ENCODE measurements at places on chromosomes 5 and 9.

DNA sequence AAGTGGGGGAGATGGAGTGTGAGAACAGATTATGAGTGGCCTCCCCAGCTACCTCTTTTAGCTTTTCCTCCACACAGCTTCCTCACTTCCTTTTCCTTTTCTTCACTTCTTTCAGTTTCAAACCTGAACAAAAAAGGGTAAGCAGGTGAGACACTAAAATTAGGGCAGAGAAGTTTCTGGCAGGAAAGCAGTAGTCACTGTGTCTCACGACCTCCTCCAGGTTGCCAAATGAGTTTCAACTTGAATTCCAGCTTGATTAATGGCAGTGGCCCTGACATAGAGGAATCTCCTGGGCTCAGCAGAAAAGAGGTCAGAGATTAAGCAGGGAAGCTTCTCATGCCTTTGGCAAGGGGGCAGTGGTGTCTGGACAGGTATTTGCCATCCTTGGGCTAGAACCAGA is 63.7 kb upstream of the SPINK5 start:
- no peak for DNase-seq

- no peak for DNase-seq
Measured at GRCh38 chr5:129938077-129938476, 33.8 kb downstream of the CHSY3 start.

GRCh38 chr5:169668732-169669131 is 31.7 kb downstream of the DOCK2 start:
- no peak for DNase-seq

GRCh38 chr5:53429706-53430105 is 50.7 kb upstream of the FST start:
- DNase-seq, result no peak

GRCh38 chr5:91141642-91142041 is 241.5 kb downstream of the ARRDC3 start:
- DNase-seq, result no peak

- peak; percentile 8 for DNase-seq
Measured at GRCh38 chr5:14305045-14305444, 161.9 kb downstream of the TRIO start.

DNA sequence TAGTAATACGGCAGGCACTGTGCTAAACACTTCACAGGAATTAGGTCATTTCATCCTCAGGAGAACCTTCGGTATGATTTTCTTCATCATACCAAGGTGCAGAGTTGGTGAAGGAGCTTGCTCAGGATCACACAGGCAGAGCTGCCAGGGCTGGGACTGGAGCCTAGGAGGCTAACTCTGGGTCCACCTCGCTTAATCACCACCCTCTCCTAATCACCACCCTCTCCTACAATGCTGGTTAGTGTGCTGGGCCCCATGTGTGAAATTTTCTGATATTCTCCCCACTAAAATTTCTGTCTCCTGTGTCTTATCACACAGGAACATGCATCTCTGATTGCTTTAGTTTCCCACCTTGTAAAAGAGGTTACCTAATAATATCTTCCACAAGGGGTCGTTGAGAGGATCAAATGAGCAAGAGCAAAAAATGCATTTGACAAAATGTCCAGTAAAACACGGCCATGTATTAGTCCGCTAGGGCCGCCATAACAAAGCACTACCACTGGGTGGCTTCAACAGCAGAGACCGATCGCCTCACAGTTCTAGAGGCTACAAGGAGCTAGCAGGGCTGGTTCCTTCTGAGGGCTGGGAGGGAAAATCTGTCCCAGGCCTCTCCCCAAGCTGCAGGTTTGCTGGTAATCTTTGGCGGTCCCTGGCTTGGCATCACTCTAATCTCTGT is 128.2 kb upstream of the NFIB start:
- DNase-seq, result no peak

DNA sequence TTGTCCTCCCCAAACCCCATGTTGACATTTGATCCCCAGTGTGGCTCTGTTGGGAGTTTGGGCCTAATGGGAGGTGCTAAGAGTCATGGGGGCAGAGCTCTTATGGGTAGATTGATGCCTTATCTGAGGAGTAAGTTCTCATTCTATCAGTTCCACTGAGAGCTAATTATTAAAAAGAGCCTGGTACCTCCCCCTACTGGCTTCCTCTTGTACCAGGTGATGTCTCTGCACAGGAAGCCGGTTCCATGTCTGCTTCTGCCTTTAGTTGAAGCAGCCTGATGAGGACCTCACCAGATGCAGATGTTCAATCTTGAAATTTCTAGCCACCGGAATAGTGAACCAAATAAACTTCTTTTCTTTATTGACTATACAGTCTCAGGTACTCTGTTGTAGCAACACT is 10.8 kb downstream of the GABRB2 start:
- DNase-seq, result no peak

GRCh38 chr9:85067792-85068191 is 398.3 kb downstream of the NTRK2 start:
- no peak for DNase-seq

GRCh38 chr5:61744690-61745619 is 412.9 kb downstream of the ZSWIM6 start:
- DNase-seq, result no peak

GRCh38 chr9:88923653-88924288 is 67.5 kb upstream of the S1PR3 start:
- DNase-seq, result no peak

DNA sequence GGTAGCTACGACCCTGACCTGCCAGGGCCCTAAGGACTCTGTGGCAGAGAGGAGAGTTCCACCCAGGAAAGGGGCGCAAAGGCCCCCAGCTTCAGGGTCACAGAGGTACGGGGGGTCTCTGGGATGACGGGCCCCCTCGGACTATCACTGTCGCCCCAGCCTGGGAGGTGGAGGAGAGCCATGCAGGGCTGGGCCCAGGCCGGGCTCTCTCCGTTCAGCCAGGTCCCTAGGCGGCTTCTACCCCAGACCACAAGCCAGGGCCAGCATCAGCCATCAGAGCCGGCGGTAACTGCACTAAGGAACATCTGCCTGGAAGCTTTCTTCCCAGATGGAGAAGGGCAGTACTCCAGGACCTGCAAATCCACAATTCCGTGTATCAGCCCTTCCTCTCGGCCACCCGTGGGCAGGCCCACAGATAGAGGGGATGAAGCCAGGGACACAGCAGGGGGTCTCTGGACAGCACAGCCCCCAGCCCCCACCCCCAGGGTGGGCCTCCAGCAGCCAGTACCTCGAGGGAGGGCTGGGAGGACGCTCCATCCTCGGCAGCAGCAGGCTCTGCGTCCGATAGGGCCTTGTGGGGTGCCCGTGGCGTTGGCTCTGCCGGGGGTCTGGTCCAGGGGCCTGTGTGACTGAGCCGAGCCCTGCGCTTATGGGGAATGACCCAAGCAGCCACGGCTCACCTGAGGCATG is 38.4 kb downstream of the NACC2 start:
- DNase-seq, result no peak

GRCh38 chr5:112342389-112342788 is 76.7 kb downstream of the EPB41L4A start:
- DNase-seq, result no peak

- DNase-seq, result no peak
Measured at GRCh38 chr5:73265641-73266040, 92.6 kb downstream of the TMEM174 start.

DNA sequence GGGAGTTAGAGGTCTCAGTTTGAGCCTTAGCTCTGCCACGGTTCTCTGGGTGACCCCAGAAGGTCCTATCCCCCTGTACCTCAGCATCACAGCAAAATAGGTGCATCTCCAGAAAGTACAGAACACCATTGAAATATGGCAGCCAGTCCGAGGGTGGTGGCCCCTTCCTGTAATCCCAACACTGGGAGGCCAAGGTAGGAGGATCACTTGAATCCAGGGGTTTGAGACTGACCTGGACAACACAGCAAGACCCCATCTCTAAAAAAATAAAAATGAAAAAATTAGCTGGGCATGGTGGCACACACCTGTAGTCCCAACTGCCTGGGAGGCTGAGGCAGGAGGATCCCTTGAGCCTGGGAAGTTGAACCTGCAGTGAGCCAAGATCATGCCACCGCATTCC is 7.0 kb upstream of the CRB2 start:
- DNase-seq, result no peak

DNA sequence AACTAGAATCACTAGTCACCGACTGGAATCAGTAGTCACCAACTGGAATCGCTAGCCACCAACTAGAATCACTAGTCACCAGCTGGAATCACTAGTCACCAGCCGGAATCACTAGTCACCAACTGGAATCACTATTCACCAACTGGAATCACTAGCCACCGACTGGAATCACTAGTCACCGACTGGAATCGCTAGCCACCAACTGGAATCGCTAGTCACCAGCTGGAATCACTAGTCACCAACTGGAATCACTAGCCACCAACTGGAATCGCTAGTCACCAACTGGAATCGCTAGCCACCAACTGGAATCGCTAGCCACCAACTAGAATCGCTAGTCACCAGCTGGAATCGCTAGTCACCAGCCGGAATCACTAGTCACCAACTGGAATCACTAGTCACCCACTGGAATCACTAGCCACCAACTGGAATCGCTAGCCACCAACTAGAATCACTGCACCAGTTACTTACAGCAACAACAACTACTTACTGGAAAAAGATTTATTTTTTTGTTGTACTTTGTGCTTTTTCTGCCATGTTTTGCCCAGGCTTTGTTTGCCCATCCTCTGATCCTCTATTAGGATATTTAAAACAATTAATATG is 25.7 kb upstream of the FLT4 start:
- no peak for DNase-seq

DNA sequence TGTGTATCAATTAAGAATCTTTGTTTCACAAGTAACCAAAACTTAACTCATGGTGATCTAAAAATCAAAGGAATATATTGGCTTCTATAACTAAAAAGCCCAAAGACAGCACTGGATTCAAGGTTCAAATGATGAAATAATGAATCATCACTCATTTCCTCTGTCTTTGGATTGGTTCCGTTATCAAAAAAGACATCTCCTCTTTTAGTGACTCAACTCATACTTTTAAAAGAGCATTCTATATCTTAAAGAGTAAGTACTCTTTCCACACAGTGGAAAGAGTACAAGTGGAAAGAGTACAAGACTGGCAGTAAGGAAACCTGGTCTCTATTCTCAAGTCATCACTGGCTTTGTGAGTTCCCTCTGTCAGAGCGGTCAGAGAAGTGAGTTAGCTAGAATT is 141.4 kb upstream of the NMUR2 start:
- DNase-seq, result no peak

DNA sequence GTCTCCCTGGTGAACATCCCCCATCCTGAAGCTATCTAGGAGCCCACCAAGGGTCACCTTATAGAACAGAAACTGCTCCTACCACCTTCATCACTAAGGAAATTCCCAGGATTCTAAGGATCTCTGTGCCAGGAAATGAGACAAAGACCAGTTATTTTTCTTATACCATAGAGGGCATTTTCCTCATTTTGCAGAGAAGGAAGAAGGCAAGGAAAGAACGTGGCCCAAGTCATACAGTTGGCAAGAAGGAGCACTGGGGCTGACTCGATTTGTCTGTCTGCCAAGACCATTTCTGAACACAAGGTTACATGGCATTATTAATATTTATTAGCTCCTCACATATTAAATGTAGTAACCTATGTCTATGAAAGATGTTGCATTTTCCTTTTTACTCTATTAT is 49.6 kb upstream of the TNFSF15 start:
- DNase-seq, result no peak

- no peak for DNase-seq
Measured at GRCh38 chr9:107153336-107153735, 129.7 kb upstream of the RAD23B start.

All from fibroblast of skin of left quadriceps (primary cell).